ENCODE measurements at places on chromosomes 1 and 21.

DNA sequence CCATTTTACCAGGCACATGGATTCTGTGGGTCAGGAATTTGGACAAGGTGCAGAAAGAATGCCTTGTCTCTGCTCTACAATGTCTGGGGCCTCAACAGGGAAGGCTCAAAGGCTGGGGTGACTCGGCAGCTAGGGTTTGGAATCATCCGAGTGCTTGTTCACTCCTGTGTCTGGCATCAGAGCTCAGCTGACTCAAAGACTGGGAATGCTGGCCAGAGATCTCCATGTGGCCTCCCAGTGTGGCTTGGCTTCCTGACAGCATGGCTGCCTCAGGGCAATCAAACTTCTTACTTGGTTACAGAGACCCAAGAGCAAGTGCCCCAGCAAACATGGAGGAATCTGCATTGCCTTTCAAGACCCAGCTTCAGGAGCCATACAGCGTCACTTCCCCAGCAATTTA lies 110.5 kb downstream of the TOMM20 start:
- DNase-seq, result no peak

- DNase-seq, result peak; percentile 83
These were observed at the start of gene DIPK1A for GRCh38 chr1:92961131-92961895. Gene DIPK1A (minus strand): TSS chr1:92961462. CDS start chr1:92961429, 33 bp downstream.

DNA sequence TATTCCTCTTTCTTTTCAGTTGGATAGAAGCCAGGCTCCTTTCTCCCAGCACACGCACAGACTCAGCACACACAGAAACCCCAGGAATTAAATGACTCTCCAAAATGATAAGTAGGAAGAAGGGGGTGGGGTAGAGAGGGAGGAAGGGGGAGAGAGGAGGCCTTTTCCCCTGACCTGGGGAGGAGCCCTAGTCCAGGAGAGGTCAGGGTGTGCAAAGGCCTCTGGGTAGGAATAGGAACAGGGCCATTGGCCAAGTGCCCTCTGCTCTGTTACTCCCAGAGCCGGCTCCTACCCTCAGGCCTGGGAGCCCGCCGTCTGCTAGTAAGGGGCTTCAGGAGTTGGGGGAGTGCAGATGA lies 35.6 kb upstream of the PUM1 start:
- DNase-seq, result no peak

DNA sequence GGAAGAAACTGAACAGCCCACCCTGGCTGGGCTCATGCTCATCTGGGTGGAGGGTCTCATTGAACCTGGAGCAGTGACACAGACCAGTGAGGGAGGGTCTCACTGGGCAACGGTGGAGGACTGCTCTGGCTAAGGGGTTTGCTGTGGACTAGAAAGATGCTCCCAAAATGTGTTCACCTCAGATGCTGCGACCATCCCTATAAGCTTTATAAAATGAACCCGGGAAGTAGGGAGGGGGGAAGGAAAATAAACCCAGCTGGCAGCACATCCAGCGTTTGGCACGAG lies 34.5 kb upstream of the LBR start:
- DNase-seq, result no peak

GRCh38 chr21:38820471-38821239 lies 14.9 kb downstream of the ETS2 start:
- DNase-seq, result no peak

DNA sequence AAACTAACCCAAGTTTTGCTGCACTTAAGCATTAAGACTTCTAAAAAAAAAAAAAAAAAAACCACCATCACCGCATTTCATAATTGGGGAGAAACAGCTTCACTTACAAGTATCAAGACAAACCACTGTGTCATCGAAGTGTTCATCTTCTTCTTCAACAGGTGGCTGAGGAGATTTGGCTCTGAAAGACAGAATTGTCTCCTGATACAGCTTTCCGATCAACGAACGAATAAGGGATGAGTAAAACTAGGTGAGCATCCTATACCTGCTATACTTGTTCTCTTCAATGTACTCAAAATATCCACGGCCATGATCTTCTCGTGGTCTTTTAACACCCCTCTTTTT lies 2.0 kb downstream of the HNRNPU start:
- no peak for DNase-seq

DNA sequence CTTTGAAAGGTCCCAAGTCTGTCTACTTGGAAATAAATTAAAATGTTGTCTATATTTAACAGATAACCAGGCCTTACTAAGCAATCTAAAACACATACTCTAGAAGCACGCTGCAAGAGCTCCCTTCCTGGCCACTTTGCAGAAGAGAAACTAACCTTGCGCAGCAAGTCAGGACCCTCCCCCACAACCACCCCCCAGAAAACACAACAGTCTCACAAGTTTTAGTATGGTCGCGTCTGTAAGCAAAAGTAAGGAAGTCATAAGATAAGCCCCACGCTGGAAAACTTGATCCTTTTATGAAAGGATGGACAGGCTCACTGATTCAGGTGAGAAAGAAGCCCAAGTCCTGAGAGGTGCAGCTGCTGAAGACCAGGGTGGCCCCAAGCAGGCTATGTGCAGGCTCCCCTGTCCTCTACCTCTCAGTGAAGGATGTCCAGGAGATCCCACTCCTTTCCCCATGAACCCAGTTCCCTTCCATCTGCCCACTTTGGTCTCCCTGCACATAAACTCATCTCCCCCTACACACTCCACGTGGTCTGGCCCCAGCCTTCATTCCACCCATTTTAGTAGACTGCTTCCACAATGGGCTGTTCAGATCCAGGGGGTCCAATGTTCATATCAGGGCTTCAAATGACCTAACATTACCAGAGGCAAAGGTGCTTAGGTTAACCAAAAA lies 23.8 kb downstream of the HIVEP3 start:
- no peak for DNase-seq

DNA sequence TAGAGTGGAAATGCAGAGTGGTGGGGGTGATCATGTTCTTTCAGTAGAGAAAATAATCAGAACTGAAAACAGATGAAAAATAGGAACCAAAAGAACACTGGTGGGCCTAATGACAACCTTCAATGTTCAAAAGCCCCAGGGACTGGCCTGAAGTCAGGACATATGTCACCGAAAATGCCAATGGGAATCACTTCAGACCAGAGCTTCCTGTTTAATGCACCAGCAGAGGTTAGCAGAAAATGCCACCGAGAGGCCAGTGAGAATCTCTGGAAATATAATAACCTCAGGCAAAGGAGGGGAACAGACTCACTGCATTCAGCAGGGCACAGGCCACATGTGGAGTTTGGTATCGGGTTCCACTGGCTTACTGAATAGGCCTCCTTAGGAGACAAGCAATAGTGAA lies 15.9 kb upstream of the CD58 start:
- no peak for DNase-seq

DNA sequence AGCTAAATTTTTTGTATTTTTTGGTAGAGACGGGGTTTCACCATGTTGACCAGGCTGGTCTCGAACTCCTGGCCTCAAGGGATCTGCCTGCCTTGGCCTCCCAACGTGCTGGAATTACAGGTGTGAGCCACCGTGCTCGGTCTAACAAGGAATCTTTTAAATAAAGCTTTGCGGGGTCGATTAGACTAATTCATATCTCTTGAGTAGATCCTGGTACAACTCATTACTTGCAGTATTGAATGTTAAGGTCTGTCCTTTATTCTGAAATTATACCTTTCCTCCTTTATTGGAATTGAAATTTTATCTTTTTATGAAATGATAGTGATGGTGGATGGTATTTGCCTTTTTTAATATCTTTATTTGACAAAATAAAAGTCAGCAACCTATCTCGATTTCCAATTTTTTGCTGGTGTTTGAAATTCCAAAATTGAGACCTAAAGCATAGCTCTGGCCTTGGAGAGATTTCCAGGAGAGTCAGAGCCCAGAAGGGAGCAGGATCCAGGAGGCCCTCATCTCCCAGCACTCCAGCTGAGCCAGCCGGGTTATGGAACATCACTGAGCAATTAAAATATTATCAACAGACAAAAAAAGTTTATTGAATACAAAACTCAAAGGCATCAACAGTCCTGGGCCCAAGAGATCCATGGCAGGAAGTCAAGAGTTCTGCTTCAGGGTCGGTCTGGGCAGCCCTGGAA lies 4.7 kb downstream of the S100A2 start:
- DNase-seq, result no peak

DNA sequence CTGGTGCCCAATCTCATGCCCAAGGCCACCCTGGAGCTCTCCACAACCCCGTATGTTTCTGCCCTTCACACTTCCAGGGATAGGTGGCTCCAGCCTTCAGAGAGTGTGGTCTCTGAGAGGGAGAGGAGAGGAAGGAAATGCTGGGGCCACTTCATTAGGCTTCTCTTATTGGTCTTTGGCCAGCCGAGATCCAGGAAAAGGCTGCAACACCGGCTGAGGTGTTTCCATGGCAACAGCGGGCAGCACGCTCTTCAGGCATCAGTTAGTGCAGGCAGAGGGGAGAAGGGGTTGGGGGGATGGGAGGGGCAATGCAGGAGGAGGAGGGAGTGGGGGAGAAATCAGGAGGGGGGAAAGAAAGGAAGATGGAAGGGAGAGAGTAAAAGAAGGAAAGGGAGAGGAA lies 275.1 kb upstream of the GJB5 start:
- DNase-seq, result no peak

GRCh38 chr1:232891656-232892317 lies 58.6 kb upstream of the NTPCR start:
- no peak for DNase-seq

DNA sequence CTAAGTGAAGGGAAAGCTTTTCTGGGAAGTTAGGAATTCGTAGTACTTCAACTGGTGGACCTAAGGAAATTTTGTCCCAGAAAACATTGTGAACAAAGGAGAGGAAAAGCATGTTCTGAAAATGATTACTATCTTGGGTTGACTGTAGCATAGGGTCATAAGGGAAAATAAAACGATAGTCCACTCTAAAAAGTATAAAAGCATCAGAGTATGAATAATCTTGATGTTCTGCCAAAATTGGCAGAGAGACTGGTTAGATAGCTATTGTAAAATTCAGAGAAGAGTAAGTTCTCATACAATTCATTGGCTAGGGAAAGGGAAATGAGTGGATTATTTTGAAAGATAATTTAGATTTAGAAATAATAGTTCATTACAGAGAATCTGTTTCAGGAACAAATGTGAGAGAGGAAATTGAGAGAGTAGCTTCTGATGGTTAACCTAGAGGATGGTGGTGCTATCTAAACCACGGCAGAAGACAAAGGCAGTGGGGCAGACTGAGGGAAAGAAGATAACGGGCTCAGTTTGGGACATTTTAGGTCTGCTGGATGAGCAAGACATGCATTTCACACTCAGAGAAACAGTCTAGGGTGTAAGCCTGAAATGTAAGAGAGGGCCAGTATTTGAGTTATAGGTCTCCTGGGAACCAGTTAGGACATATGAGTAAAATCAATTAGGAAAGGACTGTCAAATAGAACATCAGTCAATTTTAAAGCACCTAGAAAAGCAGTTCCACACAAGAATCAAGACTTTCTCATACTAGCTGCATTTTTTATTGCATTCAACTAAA lies 799.3 kb upstream of the CXADR start:
- DNase-seq, result no peak

DNA sequence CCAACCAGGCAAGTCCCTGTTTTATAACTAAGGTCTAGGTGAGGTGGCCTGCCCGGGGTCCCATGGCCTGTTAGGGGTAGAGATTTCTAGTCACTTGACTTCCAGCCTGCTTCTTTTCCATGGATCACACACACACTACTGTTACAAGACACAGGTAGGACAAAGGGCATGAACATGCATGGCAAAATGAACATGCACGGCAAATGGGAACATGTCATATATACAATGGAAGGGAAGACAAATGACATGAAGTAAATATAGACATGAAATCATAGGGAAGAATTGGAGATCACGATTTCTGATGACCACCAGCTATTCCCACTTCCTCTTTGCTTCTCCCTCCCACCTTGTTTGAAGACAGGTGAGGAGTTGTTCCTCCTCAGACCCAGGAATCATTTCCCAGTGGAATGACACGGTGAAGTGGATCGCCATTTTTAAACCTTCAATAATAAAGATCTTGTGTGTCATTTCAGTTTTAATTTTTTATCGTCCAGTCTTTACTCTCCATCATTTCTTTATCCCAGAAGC lies 47.6 kb upstream of the ATF3 start:
- no peak for DNase-seq
